CD4-positive, alpha-beta T cell treated with Interleukin-15 for 4 hours (primary cell): ENCODE measurements at places on chromosomes 12 and 14.

DNA sequence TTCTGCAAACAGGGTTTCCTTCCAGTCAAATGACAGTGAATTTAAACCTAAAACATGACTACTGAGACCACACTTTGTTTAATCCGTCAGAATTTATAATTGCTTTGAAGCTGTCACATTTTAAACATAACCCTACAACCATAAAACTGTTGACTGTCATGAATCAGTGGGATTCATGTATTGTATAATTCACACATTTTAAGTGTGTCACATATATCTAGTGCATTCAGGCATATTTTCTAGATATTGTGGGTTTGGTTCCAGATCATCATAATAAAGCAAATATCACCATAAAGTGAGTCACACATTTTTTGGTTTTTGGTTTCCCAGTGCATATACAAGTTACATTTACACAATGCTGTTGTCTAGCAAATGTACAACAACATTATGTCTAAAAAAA is 304.4 kb downstream of the TMEM132D start:
- no peak for DNase-seq

- DNase-seq = no peak
Observed at GRCh38 chr12:92193063-92193462, 47.4 kb upstream of the BTG1 start.

- peak; percentile 83 for DNase-seq
Observed at GRCh38 chr12:64679487-64680001, 69.2 kb downstream of the RASSF3 start.

DNA sequence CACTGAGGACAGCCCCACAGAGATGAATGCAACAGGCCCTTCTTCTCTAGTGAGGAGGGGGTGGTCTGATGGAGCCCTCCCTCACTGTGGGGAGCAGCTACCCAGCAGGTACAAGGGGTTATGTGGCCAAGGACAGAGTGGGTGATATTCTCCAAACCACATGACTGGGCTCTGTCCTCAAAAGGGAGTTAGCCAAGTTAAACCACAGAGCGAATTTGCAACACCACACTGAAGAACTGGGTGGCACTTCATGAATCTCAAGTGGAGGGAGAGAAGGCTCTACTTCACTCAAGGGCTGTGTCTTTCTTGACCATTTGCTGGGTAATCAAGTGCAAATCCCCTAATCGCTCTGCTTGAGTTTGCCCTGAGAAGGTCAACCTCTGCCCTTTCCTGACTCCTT is 12.5 kb downstream of the GPR68 start:
- DNase-seq = no peak

- no peak for DNase-seq
Observed at GRCh38 chr12:94988471-94988870, 15.0 kb downstream of the NDUFA12 start.

DNA sequence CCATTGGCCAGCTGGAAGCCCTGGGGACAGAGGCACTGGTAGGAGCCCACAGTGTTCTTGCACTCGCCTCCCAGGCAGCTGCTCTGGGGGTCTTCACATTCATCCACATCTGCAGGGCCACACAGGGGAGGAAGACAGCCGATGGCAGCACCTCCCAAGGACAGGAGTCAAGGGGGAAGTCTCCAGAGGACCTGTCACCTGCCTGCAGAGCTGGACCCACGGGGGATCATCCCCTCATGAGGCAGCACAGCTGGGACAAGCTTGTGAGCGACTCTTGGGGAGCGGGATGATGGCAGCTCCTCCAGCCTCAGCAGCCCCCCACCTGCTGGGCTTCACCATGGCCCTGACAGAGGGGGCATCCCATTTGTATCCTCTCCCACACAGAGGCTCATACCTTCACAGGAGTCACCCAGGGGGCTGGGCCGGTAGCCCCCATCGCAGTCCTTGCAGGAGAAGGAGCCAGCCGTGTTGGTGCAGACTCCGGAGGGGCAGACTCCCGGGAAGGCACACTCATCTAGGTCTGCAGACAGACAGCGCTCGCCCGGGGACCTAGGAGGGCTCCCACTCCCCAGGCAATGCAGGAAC is 15.4 kb downstream of the ISCA2 start:
- no peak for DNase-seq

DNA sequence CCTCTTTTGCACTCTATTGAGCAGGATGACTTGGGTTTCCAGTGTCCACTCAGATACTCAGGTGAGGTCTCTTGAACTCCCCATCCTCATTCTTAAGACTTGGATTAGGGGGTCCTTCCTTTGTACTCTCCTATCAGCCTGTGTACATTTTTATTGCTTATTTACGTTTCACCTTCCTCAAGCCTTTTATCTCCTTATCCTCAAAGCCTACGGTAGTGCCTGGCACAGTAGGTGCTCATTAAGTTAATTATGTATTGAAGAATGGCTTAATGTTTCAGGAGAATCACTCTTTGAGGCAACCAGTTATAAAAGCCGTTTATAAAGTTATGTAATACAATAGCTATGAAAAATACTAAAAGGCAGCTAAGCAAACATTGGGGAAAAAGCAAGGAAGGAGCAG is 315.7 kb downstream of the NPAS3 start:
- DNase-seq = no peak

DNA sequence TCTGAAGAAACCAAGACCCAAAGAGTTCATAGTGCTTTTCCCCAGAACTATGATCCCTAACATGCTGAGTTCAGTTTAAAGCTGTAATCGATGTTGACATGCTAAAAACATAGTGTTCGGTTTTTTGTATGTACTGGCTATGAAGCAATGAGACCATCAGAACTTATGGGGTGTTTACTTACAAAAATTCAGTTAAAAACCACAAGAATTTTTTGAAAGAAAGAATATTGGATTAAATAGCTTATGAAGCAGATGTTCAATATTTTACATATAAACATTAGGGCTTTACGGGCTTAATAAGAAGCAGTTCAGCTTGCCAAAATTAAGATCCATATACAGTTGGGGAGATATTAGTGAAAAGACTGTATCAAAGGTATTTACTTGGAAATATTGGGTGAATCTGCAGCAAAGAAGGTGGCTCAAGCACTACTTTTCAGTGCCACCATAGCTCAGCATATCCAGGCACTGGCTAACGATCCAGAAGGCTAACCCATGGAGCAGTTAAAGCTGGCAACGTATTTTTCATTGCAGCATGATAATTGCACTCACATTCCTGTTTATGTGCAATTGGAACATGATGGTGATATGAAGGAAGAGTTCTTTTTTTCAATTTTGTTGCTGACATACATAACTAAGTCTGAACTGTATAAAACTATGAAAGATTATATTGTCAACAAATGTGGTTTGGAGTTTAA is 125.9 kb downstream of the EFCAB11 start:
- no peak for DNase-seq

DNA sequence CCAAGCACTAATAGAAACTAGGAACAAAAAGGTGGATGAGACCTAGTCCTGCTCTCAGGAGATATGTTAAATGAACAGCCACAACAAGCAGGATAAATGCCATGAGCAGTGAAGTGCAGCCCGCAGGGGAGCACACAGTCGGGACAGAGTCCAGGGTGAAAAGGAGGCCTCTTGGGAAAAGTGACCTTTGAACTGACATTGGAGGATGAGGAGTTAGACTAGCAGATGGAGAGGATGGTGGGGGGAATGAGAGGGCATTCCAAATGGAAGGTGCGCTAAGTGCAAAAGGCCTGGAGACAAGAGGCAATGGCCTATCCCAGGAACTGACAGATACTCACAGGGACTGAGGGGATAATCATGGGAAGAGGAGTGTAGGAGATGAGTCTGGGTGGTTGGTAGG is 4.5 kb downstream of the OS9 start:
- DNase-seq = no peak

GRCh38 chr12:73656375-73656774 is 881.3 kb upstream of the ATXN7L3B start:
- DNase-seq = no peak

DNA sequence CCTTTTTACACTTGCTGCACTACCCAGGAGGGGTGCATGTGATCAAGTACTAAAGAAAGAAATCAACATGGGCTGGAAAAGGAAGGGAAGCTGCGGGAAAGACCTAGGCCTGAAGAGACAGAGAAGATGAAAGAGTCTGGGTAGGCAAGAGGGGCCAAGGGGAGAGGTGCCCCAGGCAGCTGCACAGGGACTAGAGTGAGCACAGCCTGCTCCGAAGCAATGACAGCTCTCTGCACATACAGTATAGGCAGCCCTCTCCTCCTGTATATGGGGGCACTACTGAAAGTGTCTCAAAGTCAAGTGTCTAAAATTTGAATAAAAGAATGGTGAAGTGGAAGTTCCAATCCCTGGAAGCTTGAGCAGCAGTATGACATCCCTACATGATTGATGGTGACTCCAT is 112.0 kb downstream of the TMTC1 start:
- no peak for DNase-seq

DNA sequence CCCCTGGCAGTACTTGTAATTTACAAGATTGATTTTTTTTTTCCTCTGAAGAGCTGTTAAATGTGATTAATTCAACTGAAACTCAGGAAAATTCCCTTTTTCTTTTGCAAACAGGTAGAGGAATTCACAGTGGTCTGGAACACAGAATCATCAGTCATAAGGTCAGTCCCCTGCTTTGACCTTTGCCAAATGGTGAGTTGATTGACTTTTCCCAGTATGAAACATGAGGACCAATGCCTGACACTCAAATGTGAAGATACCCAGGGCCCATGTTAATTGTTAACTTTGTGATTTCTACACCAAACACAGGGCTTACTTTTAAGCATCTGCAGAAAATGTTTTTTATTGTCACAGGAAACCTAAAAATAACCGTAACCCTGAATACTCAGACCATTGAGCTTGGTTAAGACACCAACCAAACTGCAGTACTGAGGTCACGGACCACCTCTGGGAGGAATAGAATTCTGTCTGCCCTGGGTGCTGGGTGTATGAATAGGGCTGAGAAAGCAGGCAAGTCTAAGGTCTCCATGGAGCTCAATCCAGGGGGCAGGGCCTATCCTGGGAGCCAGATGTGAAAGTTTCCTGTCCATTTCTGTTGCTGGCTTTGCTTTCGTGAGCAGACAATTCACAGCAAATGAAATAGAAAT is 192.4 kb downstream of the TMX1 start:
- DNase-seq = no peak

DNA sequence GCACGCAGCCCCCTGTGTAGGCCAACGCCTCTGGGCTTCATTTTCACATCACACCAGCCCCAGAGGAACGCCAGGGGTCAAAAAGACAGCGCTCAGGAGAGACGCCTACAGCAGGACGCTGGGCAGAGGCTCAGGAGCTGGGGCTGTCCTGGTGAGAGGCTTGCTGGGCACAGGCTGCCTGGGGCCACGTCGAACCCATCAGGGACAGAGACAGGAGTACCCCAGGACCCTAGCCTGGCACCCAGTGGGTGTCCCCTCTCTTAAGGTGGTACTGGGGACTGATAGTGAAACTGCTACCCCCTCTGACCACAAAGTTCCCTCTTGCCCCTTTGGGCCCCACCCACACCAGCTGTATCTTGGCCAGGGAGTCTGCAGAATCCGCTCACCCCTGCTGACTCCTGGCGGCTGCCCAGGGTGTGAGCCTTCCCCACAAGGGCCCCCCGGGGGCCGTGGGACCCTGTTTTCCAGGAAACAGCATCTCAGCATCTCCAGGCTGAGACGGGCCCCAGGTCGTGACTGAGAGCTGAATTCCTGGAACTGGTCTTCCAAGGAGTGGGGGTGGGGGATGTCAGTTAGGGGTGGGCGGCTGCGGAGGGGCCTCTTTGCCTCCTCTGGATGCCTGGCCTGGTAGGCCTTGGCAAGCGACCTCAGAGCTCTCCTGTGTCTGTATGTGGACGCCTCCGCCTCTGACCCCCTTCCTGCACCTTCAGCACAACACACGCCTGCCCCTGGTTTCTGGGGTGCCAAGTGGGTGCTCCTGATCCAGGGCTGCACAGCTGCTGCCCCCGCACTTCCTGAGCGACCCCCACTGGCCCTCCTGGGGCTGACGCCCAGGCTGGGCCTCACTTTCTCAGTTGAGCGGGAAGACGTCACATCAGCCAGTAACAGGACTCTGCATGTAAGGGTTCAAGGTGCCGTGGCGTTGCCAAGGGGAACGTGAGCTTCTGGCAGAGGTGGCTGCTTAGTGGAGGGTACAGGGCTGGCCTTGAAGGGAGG is 321.9 kb upstream of the RTL1 start:
- DNase-seq = no peak

GRCh38 chr12:15931590-15932053 is 20.5 kb downstream of the DERA start:
- DNase-seq = no peak

DNA sequence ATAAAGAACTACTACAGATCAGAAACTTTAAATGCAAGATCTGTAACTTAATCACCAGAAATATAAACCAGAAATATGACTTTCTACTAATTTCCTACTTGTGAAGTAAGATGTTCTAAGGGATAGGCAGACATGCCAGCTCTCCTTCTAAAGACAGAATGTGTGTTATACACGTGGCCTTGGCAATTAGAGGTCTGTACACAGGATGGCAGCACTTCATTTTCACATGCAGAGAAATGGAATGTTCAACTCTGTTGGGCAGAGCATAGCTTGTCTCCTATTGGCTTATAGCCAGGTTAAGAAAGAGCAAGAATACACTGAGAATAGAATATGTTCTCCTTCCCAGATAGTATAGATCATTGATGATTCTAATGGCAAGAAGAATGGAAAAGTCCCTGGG is 403.8 kb downstream of the DAD1 start:
- no peak for DNase-seq

DNA sequence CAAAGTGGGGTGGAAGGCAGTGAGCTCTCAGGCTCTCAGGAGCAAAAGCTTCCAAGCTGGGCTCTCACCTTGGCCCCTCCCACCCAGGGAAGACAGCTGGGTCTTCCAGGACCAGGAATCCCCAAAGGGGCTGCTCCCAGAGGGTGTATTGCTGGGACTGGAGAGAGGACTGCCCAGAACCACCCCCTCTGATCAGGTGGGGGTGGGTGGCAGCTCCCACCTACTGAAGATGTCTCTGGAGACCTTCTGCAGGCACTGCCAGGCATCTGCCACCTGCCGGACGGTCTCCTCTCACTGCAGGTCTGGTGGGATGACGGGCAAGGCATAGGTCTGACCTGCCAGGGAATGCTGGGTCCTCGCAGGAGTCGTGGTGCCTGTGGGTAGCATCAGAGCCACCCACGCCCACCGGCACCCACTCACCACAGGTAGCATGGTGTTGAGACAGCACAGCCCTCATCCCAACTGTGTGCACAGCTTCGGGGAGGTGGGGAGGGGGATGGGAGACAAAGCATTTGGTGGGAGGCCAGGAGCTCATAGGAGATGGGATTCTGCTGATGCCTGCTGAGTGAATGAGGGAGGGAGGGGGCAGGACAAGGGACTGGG is 103.2 kb downstream of the SINHCAF start:
- DNase-seq = no peak

DNA sequence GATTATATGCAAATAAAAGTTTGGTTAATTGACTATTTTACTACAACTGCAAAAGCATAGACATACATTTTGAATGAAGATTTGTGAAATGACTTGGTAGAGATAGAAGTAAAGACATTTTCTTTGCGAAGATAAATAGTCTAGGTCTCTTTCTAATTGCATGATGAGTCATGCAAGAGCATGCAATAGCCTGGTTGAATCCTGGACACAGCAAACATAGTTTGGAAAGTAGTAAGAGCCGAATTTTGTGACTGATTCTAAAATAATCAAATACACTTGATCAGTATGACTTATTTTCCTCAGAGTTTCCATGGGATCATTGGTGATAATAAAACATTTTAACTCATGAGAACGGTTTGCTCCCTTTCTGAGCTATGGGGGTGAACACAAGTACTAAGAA is 27.7 kb upstream of the CAND1 start:
- DNase-seq = no peak
